ENCODE measurements at places on chromosomes 2 and 18.

DNA sequence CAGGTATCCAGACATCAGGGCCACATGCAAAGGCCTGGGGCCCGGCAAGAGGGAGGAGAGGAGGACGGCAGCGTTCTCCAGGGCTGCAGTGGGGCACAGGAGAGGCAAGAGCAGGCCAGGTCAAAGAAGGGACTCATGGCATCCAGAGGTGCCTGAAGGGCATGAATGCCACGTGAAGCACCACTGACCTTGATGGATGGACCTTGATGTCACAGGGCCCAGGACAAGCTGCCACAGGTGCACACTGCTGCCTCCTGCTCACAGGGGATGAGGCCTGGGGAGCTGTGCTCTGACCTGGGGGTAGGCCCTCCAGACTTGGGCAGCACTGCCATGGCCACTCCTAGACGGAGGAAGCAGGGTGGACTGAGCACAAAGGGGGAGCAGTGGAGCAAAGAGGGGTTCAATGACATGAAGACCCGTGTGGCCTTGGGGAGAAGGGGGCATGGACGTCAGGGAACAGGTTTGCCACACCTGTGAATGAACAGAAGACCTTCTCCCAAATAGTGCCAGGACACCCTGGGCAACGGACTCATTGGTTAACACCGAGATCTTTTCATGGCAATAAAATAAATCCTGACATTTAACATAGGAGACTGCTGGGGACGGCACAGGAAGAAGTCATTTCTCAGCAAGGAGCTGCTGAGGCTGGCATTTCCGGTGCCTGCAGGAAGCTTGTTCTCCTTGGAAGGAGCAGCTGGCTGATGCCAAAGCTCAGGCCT lies 65.6 kb downstream of the EMX1 start:
- DNase-seq, result no peak

GRCh38 chr2:128412181-128412871 lies 93.7 kb upstream of the HS6ST1 start:
- no peak for DNase-seq

GRCh38 chr2:60998628-60999545 lies 18.6 kb upstream of the PEX13 start:
- DNase-seq, result no peak

DNA sequence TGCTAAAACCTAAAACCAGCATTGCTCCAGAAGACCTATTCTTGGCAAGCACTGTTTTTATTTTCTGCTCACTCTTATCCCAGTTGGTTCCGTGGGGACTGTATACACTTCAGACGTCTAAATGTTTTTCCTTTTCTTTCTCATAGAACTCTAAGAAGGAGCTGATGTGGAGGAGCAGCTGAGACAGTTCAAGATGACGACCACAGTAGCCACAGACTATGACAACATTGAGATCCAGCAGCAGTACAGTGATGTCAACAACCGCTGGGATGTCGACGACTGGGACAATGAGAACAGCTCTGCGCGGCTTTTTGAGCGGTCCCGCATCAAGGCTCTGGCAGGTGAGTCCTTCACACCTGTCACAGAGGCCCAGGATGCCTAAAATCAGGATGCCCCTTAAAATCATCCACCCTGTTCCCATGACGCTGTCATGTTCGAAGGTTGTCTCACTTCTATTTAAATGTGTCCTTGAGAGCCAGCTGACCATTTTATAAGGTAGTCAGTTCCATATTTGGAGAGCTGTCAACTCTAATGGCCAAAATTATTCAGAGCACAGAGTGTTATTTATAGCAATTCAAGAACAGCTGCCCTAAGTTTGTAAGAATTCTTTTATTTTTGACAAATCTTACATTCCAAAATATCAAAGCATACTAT lies 70.2 kb downstream of the SPTBN1 start:
- no peak for DNase-seq

GRCh38 chr18:61394983-61395382 lies 61.8 kb downstream of the CDH20 start:
- DNase-seq, result peak; percentile 11

- no peak for DNase-seq
Observed at GRCh38 chr2:95077861-95078603, 43.6 kb downstream of the MRPS5 start.

DNA sequence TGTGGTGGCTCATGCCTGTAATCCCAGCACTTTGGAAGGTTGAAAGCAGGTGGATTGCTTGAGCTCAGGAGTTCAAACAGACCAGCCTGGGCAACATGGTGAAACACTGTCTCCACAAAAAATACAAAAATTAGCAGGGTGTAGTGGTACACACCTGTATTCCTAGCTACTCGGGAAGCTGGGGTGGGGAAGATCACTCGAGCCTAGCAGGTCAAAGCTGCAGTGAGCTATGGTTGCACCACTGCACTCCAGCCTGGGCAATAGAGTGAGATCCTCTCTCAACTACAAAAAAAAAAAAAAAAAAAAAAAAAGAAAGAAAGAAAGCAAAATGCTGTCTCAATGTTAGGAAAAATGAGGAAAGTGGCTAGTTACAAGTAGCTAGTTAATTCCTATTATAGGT lies 56.8 kb downstream of the TRIP12 start:
- DNase-seq, result no peak

GRCh38 chr2:43806719-43807031 lies 32.0 kb downstream of the ABCG5 start:
- no peak for DNase-seq

GRCh38 chr2:64456293-64456692 lies 2.3 kb downstream of the LGALSL start:
- DNase-seq, result no peak

- peak; percentile 20 for DNase-seq
Observed at GRCh38 chr18:33210575-33211189, 229.8 kb downstream of the CCDC178 start.

DNA sequence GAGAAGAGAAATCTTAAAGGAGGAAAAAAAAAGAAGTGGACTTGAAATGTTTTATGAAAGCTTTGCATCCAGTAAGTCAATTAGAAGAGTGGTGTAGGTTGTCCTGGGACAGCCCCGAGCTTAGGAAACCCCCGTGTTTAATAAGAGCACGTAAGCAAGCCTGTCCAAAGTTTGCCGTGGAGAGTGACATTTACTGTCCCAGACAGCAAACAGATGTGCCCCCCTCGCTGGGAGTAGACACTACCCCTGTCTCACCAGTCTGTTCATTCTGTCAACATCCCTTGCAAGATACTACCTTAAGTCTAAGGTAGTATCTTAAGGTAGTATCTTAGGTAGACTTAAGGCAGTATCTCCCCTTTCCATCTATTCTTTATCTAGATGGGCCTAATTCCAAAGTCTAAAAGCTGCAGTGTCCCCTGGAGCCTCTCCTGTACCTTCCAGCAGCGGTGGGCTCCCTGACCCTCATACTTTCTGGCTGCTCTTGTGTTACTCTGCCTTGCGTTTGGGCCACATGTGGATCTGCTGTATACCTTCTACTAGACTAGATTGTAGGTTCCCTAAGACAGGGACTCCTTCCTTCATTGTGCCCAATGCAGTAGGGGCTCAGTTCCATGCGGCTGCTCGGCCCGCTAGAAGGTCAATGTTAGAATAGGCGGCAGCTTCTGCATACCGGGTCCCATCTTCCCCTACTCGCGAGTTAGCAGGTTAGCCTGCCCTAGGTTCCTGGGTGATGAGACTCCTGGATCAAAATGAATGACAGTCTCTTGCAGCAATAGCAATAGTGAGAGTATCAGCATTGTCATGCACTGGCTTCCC lies 244.1 kb downstream of the GBX2 start:
- DNase-seq, result no peak

- no peak for DNase-seq
Observed at GRCh38 chr2:39381653-39382052, 55.4 kb downstream of the MAP4K3 start.

- no peak for DNase-seq
Observed at GRCh38 chr2:86275384-86275799, 62.0 kb downstream of the REEP1 start.

DNA sequence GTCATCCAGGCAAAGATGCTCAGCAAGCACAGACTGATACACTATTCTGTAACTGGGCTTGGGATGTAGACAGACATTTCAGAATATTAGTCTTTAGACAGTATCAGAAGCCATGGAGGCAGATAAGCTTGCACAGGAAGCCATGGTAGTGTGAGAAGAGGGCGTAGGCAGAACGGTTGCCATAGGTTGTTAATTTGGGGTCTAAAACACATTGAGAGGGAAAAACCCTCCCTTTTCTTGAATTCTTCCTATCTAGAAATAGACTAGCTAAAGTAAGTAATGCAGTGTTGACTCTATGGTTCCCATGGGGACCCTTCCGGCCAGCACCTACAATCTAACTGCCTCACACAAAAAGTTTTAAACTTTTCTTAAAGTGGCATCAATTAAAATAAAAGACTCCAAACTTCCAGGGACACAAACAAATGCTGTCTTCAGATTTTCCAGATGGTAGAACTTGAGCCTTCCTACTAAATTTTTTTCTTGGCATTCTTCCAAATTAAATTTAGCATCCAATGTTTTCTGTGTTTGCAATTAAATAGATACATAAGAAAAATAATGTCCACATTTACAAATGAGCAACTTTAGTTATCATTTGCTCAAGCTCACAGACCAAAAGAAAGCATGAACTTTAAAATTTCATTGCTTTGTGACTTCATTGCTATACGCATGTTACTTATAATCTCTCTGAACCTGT lies 1.9 kb downstream of the PRKRA start:
- no peak for DNase-seq

DNA sequence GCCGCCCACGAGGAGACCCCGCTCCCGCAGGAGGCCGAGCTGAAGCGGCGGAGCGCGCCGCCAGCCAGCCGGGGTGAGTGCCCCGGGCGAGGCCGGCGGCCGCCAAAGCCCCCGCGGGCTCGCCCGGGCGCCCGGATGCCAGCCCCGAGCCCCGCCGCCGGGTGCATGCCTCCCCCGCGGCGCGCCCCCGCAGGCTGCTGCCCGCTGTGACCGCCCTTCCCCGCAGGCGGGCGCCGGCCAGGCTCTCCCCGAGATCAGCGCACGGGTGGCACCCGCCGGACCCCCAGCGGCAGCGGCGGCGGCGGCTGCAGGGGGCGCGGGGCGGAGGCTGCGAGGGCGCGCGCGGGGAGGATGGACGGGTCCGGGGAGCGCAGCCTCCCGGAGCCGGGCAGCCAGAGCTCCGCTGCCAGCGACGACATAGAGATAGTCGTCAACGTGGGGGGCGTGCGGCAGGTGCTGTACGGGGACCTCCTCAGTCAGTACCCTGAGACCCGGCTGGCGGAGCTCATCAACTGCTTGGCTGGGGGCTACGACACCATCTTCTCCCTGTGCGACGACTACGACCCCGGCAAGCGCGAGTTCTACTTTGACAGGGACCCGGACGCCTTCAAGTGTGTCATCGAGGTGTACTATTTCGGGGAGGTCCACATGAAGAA lies 470 bp downstream of the KCNF1 start:
- DNase-seq, result no peak

DNA sequence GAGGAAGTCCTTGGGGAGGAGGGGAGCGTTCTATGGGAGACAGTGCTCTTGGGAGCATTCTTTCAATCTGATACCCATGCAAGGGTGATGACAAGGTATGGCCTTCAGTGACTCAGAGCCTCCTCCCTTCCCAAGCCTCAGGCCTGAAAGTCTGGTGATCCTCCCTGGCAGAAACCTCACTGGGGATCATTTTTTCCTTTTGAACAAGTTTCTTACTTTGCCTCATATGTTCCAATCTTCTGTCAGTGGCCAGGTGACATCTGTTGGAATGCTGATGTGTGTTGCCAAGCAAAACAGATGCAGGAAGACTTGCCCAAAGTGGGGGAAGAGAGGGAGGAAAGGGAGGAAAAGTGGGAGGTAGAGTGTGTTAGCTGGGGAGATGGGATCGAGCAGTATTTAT lies 224.8 kb downstream of the NEDD4L start:
- peak; percentile 36 for DNase-seq

- no peak for DNase-seq
Observed at GRCh38 chr2:168114619-168115018, 132.8 kb downstream of the STK39 start.

- no peak for DNase-seq
Observed at GRCh38 chr2:186610785-186611184, 20.9 kb downstream of the ITGAV start.

GRCh38 chr2:177078416-177078815 lies 134.2 kb upstream of the HNRNPA3 start:
- no peak for DNase-seq

- no peak for DNase-seq
Observed at GRCh38 chr2:236538242-236538641, 31.4 kb upstream of the ACKR3 start.

DNA sequence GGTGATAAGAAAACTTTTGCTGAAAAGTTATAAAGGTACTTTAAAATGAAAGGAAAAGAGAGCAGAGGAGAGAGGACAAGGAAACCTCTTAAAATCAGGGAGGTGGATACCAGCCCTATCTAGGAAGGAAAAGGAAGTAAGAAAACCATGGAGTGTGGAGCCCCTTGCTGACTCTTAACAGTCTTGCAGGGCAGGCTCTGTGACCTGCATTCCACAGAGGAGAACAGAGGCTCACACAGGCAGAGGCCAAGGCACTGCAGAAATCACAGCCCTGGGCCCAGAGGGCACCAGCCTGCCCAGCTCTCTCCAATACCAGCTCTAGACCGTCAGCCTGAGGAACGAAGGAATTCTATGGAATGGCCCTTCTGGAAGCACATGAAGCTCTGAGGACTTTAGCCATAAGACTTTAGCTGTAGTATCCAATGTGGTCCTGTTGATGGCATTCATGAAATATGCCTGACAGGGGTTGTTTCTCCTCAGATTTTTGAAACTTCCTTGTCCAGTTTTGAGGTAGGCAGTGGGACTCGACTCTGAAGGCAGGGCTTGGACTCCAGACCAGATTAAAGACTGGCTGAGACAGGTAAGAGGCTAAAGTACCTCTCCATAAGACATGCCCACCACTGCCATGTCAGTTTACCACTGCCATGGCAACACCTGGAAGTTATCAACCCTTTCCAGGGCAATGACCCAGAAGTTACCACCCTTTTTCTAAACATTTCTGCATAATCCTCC lies 216.3 kb downstream of the ANAPC1 start:
- peak; percentile 60 for DNase-seq

- no peak for DNase-seq
Observed at GRCh38 chr2:51695531-51695930, 663.6 kb upstream of the NRXN1 start.

DNA sequence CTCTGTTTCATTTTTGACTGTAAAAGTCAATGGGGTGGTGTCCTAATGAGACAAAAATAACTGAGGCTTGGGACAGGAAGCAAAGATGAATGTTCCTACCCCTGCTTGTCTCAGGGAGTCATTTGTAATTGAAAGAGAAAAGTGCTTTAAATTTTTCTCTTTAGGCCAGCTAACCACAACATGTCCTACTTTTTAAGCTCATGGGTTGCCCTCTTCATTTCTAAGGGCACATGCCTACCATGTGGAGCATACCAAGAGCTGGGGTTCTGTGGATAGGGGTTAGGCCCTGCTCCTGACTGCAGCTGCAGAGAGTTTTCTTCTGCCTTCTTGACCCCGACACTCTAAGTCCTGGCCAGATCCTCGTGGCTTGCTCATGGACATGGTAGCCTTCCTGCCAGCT lies 96.8 kb upstream of the ARL4C start:
- no peak for DNase-seq

All from brain microvascular endothelial cell (primary cell).